MCF 10A (cell line): ENCODE measurements at places on chromosomes 16 and 17. TPM values are rescaled to one million over a fixed set of nuclear protein-coding genes. Genes with fewer than 3 reads are reported as not detected.
A peak's percentile ranks its signal among the peaks of the same experiment; 100 is the strongest.

Gene DERL2
- total RNA-seq = 107 and 125 TPM in 2 replicates

- peak; percentile 32 for DNase-seq
These were observed 35.2 kb upstream of the SIAH1 start for GRCh38 chr16:48420437-48420836.

Gene LPO
- total RNA-seq = not detected in 2 replicates

Gene MEFV
- 0.49 and 0.72 TPM in 2 replicates for total RNA-seq

Gene FBXO39
- total RNA-seq = 1.4 and 1.7 TPM in 2 replicates

DNA sequence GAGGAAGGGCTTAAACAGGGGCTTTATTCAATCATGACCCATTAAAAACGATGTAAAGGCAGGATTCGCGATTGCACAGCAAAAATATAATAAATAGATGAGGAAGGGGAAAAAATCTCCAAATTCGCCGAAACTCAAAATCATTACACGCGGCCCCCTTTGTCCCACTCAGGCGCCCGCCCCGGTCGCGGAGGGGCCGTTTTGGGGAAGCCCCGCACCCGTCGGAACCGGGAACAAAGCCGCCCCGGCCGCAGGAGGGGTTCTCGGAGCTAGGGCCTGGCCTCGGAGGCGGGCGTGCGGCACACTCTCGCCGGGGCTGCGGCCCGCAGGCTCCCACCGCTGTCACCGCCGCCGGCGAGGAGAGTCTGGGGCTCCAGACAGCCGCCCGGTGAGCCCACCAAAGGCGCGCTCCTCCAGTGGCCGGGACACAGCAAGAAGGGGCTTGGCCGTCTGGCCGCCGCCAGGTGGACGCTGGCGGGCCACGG is 521 bp downstream of the C16orf87 start:
- DNase-seq = peak; percentile 38

Gene LDHD
- 0.15 and 0.30 TPM in 2 replicates for total RNA-seq

- no peak for DNase-seq
These were observed 20.6 kb upstream of the B4GALNT2 start for GRCh38 chr17:49111934-49112333.

- no peak for DNase-seq
These were observed 14.1 kb upstream of the UBTF start for GRCh38 chr17:44233582-44233981.

DNA sequence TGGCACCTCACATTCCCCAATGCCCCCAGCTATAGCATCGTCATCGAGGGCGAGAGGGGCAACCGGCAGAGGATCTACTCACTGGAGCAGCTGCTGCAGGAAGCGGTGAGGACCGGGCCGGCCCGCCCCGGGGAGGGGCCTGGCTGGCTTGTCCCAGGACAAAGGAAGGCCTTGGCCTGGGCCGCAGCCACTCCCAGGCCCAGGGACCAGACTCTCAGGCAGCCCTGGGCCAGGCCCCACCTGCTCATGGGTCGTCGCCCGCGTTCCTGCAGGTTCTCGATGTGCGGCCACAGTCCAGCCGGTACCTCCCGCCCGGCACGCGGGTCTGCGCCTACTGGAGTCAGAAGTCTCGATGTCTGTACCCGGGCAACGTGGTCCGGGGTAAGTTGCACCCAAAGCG is 53.4 kb downstream of the ACTG1 start:
- no peak for DNase-seq

- DNase-seq = no peak
These were observed 3.4 kb downstream of the TMEM11 start for GRCh38 chr17:21210411-21211076.
